ENCODE measurements at places on chromosomes 2 and 18.
A peak's percentile ranks its signal among the peaks of the same experiment; 100 is the strongest.

DNA sequence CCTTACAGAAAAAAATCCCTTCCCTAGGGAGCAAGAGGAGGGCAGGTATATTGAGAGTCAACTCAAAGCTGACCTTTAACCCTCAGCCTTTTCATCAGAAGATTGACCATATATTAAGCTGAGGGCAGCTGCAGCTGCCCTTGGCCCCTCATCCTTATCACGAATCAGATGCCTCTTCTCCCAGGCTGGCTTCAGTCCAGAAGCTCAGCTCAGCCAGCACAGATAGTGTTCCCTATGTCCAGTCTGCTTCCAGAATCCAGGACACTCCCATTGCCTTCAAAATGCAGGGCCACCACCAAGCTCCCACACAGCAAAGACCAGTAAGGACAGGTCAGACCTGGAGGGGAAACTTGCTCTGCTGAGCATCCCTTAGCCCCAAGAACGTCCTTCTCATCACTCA, 146.1 kb downstream of the BCL11A start:
- DNase-seq: no peak

DNA sequence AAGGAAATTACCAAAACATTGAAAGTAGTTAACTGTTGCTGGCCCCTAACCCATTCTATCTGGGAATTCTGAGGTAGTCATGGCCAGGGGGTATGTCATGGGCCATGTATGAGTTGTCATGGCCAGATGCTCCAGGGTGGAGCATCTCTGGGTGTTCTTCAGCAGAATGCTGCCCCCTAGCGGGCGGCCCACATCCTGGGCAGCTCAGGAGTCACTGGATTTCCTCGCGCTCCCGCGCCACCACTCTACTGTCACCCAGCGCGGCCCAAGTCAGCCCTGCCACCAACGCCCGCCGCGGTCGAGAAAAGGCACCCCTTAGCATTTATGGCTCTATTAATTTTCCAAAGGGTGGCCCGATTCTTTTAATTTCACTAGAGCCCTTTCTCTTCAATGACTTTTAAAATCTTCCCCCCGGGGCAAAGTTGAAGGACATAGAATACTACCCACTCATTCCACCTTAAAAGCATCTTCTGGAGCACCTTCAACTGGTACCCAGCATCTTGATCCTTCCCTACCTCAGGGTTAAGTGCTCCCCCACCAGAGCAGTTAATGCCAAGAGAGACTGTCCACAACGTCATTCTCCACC, 41.6 kb downstream of the PKDCC start:
- DNase-seq: peak; percentile 78

DNA sequence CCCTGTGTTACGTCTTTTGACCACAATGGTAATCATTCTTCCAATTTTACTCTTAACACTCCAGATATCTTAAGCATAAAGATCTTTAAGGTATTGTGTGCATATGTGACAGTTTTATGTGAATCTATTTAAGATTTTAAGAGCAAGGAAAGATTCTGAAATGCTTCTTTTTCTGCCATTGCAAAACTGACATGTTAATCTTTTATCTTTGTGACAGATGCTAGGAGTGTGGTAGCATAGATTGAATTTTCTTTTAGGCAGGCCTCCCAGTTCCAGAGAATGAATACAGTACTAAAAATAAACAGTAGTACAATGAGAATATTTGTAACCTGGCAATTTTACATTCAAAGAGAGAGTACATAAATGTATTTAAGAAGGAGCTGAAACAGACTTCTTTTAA, 232.5 kb upstream of the ZSWIM2 start:
- no peak for DNase-seq

GRCh38 chr2:29640360-29640759, 281.0 kb downstream of the ALK start:
- no peak for DNase-seq

- DNase-seq: no peak
Measured at GRCh38 chr2:111035830-111036441, 84.8 kb upstream of the BCL2L11 start.

DNA sequence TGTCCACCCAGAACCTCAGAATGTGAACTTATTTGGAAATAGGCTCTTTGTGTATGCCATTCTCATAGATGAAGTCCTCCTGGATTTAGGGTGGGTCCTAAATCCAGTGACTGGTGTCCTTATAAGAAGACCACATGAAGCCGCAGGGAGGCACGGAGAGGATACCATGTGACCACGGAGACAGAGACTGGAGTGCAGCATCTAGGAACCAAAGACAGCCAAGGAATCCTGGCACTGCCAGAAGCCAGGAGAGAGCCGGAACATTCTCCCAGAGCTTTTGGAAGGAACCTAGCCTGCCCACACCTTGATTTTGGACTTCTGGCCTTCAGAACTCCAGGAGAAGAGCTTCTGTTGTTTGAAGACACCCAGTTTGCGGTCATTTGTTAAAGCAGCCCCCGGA, 49.7 kb downstream of the ARL4C start:
- no peak for DNase-seq

- DNase-seq: no peak
Measured at GRCh38 chr2:205352593-205352992, 329.7 kb upstream of the NRP2 start.

- DNase-seq: peak; percentile 86
Measured at GRCh38 chr18:13375302-13376255, 157.0 kb downstream of the LDLRAD4 start.

DNA sequence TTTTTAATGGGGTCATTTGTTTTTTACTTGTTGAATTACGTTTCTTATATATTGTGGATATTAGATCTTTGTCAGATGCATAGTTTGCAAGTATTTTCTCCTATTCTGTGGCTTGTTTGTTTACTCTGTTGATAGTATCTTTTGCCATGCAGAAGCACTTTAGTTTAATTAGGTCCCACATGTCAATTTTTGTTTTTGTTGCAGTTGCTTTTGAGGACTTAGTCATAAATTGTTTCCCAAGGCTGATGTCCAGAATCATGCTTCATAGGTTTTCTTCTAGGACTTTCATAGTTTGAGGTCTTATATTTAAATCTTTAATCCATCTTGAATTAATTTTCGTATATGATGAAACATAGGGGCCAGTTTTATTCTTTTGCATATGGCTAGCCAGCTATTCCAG, 13.2 kb downstream of the PIKFYVE start:
- DNase-seq: no peak

All from activated T-cell treated with anti-CD3 and anti-CD28 coated beads, Interleukin-2, amount 50 U/mL, for 48 hours (primary cell).